SIG-M5 (cell line): ENCODE measurements at places on chromosomes 3 and 15.

GRCh38 chr3:99430348-99431134, 207.9 kb upstream of the COL8A1 start:
- DNase-seq: no peak

GRCh38 chr3:29637068-29637467, 356.2 kb downstream of the RBMS3 start:
- DNase-seq: no peak

GRCh38 chr3:22555753-22556435, 647.2 kb upstream of the UBE2E2 start:
- no peak for DNase-seq

- DNase-seq: no peak
Observed at GRCh38 chr3:44905446-44906157, 31.2 kb downstream of the TGM4 start.

GRCh38 chr3:170941551-170941950, 33.1 kb upstream of the EIF5A2 start:
- no peak for DNase-seq

DNA sequence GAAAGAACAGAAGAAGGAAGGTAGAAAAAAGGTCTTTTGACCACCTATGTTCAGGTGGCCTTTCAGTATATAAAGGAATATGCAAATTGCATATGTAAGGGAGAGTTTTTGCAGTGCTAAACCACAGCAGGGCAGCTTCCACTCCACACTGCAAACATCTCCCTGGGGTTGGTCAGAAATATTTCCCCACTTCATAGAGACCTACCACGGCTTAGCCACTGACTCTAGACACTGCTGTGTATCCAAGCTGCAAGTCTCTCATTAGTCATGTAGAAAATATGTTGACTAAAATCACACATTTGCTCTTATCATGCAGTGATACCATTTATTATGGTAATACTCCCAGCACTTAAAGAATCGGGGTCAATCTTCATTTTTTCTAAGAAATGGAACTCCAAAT, 214.9 kb upstream of the NR2F2 start:
- no peak for DNase-seq

DNA sequence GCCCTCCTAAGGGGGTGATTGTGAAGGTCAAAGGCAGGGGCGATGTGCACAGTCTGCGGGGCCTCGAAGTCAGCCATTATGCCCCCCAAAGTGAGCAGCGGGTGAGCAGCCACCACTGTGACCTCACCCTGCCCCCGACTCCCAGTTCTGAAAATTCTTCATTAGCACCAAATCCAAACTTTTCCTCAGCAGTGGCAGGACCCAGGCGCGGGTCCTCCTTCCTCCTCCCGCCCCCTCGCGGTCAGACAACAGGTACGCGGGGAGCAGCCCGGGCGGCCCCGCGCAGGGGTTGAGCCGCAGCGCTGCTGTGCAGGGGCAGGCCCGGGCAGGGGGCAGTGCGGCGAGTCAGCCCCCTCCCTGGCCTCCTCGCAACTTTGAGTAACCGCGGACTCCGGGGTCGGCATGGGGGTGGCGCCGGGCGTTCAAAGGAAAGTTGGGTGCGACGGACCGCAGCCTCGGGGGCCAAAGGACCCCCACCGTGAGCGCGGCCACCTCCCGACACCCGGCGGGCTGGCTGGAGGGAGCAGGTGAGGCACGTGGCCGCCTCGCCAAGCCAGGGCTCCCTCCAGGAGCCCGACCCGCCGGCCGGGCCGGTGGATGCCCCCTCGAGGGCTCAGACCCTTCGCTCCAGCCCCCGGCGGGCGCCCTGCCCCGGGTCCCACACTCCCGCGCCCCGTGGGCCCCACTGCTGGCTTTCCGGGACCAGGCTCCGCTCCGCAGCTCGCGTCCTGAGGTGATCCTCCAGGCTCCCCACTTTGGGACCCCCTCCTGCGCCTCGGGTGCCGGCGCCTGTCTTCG, 49.4 kb upstream of the CCDC174 start:
- no peak for DNase-seq

DNA sequence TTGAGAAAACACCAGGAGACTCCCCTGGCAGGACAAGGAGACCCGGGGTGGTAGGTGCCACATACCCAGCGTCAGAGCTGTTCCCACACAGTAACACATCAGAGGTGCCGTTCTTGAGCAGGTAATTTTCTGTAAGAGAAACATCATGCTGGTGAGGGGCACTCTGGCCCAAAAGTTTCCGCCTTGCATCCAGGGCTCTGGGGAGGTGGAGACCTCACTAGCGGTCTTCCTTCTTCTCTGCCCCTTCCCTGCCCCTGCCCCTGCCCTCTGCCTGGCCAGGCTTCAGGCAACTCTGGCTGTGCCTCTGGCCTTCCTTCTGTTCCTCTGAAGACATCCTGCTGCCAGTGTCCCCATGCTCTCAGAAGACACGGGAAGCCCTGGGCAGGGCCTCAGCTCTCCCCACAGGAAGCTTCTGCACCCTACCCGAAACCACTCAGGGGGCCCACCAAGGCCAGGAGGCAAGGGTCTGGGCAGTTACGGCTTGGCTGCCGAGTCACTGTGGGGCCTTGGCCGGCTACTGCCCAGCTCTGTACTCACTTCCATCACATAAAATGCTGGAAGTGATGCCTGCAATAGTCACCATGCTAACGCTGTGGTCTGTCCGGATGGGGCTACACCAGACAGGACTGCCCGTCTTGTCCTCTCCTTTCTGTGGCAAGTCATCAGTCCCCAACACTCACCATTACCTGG, 41.3 kb downstream of the SCN5A start:
- DNase-seq: no peak

GRCh38 chr3:115071166-115071565, 75.9 kb downstream of the ZBTB20 start:
- DNase-seq: no peak

- DNase-seq: no peak
Observed at GRCh38 chr3:152148579-152148978, 120.2 kb upstream of the MBNL1 start.

DNA sequence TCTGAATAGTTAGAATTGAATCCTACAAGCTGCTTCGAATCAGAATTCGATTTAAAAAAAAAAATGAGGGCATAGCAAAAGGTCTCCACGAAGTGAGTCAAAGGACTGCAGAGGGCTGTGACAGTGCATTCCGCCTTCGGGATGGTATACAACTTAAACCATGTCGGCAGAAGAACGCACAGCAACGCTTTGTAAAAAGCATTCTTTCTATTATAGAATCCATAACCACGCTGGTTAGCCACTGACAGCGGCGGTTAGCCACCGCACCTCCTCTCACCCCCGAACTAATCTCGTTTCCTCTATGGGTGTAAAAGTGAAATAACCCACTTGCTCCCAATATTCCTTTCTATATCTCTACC, 664 bp upstream of the PIK3CA start:
- DNase-seq: no peak

GRCh38 chr3:177263615-177264368, 66.5 kb upstream of the TBL1XR1 start:
- no peak for DNase-seq

GRCh38 chr15:88974392-88974791, 61.2 kb upstream of the MFGE8 start:
- DNase-seq: no peak

GRCh38 chr15:69462030-69462492, 9.4 kb downstream of the RPLP1 start:
- no peak for DNase-seq

DNA sequence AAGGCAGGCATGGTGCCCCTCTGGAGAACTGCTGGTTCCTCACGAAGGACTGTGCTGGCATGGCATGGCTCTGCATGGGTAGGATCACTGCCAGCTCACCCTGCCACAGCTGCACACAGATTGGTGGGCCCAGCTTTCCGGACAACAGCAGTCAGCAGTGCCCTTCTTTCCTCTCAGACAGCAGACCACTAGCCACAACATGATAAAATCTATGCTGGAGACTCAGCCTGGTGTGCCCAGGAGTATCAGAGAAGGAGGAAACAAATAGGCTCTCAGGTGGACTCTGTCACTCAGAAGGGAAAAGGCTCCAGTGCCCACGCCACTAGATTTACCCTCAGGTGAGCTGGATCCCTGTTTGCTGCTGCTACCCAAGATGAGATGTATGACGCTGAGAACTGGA, 4.9 kb downstream of the NMNAT3 start:
- DNase-seq: no peak

DNA sequence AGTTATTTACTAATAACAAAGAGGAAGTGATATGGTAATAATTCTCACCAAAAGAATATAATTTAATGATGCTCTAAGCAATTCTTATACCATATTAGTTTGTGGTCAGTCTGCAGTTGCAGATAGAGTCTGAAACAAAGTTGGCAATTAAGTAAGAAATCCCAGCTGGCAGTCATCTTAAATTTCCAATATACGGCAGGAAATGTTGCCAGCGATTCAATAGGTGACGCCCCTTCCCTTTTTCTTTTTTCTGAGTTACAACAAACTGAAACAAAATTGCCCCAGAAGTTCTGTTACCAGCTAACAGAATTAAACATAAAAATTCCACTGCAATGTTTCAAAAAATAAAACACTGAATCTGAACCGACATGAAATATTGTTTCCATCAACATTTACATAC, 26.7 kb downstream of the LRRFIP2 start:
- DNase-seq: no peak

GRCh38 chr15:26443321-26443720, 329.5 kb downstream of the GABRB3 start:
- no peak for DNase-seq

DNA sequence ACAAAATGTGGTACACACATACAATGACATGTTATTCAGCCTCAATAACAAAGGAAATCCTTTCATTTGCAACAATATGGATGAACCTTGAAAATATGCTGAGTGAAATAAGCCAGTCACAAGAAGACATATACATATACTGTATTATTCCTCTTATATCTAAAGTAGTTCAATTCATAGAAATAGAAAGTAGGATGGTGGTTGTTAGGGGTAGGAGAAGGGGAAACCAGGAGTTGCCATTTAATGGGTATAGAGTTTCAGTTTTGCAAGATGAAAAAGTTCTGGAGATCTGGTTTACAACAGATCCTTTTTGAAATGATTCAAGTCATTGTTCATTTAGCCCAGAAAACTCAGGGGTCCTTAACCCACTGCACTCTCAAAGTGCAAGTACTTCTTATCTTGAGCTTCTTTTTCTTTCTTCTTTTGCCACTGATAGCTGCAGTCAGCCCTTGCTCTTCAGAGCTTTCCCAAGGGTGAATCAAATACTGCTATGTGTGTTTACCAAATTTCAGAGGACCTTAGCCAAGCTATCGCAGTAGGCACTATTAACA, 208.0 kb upstream of the EOMES start:
- no peak for DNase-seq

- no peak for DNase-seq
Observed at GRCh38 chr3:108021131-108021530, 69.7 kb downstream of the CD47 start.
